ENCODE measurements at places on chromosomes 7 and 10. TPM values are rescaled to one million over a fixed set of nuclear protein-coding genes. Genes with fewer than 3 reads are reported as not detected.

WNT8B gene
- polyA plus RNA-seq = not detected

EIF4H gene
- 221 TPM for polyA plus RNA-seq

DNA sequence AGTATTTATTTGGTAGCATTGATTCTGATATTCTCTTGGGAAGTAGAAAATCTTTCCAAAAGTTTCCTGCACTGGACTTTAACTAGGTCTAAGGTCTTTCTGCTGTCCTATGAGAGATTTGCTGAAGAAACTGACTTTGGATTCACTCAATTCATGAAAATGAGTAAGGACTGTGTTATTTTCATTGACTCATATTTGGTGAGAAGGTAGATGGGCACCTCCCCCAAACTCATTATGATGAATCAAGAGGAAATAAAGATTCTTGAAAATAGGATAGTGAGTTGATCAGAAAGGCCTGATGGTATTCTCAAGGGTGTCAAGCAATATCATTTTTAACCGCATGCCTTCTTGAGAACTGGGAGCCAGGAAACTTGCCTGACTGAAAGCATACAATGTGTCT, 110.3 kb downstream of the RNF133 start:
- DNase-seq = no peak

DNA sequence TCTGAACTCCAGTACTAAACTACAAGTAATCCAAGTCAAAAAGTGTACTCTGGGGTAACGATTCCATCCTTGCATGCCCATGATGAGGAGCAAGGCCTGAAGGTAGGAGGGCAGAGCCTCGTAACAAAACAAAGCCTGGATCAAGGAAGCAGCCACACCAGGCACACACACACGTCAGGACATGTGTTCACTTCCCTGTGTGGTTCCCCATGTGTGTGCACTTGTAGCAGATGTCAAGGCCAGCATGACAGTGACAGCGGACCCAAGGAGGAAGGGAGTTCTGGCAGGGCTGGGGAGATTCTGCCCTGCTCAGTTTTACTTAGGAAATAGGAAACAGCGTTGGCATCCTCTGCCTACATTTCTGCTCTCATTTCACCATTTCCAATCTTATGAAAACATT, 92.8 kb downstream of the ALOX5 start:
- DNase-seq = no peak

DNA sequence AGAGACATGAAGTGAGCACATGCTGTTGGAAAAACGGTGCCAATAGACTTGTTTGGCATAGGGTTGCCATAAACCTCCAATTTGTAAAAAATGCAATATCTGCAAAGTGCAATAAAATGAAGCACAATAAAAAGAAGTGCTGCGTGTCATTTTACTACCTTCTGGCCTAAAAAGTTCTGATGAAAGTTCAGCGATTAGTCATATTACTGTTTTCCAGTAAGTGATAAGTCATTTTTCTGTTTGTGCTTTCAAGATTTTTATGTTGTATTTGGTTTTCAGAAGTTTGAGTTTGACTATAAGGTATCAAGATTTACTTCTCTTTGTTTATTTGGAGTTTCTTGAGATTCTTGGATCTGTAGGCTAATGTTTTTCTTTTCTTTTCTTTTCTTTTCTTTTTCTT, 16.8 kb downstream of the AOAH start:
- DNase-seq = no peak

DNA sequence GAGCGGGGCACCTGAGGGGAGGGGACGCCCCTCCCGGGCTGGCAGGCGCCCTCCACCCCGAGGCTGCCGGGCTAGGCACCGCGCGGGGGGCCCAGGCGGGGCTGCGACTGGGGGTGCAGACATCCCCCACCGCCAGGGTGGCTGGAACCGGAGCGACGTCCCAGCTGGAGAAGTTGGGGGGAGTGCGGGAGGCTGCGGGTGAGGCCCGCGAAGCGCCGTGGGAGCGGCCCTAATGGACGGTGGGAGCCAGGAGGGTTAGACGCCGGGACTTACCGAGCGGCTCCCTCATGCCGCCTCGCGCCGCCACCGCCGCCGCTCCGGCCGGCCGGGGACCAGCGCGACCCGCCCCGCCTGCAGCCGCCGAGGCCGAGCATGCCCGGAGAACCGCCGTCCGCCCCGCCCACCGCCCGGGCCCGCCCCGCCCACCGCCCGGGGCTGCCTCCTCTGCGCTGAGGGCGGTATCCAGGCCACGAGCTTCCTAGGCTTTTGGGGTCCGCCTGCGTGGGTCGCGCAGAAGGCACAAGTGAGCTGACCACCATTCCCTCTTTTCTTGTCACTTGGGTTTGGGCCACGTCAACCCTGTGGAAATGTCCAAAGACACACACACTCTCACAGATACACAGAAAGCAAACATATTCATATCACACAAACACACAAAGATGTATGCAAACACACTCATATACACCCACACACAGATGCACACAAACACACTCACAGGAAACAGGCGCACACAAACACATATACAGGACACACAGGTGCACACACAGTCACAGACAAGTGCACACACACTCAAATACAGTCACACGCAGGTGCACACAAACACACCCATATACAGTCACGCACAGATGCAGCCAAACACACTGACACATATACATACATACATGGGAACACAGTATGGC, at the start of gene JCAD:
Gene JCAD (minus strand): TSS at position 378 of the 899 bp plus-strand sequence. CDS start 11,774 bp downstream, outside the sequence.
- peak; percentile 85 for DNase-seq

DNA sequence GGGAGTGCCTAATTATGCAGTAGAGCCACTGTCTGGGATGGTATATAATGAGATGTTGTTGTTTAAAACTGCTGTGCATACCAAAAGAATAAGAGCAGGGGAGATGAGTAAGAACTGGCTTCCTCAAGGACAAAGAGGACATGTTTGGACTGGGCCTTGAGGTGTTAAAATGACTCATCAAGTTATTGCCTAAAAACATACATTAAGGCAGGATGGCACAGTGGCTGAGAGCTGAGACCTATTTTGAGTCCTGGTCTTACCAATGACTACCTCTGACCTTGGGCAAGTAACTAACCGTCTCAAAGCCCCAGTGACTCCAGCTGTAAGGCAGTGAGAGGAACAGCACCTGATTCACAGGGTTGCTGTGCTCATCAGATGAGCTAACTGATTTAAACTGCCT, 71.1 kb downstream of the CFAP58 start:
- no peak for DNase-seq

GRCh38 chr7:98872328-98872924, 2.6 kb upstream of the TMEM130 start:
- DNase-seq = no peak

- DNase-seq = no peak
Measured at GRCh38 chr7:108815815-108816214, 246.1 kb downstream of the DNAJB9 start.

DNA sequence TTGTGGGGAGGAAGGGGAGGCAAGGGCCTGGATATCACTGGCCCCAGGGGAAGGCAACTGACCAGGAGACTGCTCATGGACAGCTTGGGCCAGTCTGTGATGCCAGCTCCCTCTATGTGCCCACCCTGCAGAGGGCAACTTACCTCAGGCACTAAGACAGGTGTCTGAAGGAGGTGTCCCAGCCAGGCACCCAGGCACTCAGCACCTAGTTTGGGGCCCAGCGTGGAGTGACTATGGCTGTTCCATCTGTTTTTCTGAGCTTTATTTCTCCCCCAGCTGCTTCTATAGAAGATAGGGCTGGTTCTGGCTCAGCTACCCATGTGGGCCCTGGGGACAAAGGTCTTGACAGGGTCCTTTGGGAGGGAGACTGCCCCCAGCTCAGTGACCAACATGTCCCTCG, 150.6 kb upstream of the PCBD1 start:
- DNase-seq = no peak

GRCh38 chr7:1721047-1721690, 51.1 kb downstream of the ELFN1 start:
- DNase-seq = peak; percentile 3
